ENCODE measurements at places on chromosomes 16 and 17.

GRCh38 chr17:4449736-4450135, 16.0 kb downstream of the SPNS3 start:
- no peak for DNase-seq

DNA sequence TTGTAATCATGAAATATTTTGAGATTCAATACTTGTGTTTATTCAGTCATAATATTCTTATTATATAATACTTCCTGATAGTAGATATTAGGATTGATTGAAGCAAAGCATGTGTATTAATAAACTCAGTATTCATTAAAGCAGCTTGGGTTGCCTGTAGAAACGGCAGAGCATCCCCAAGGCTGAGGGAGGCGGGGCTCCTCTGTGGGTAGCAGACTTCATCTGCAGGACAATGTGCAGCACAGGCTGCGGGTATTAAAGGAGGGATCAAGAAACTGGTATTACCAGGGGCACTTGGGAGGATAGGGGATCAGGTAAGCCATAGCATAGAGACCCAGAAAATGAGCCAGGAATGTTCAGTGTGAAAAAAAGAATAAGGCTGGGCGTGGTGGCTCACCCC, 213.6 kb downstream of the PRKCA start:
- no peak for DNase-seq

DNA sequence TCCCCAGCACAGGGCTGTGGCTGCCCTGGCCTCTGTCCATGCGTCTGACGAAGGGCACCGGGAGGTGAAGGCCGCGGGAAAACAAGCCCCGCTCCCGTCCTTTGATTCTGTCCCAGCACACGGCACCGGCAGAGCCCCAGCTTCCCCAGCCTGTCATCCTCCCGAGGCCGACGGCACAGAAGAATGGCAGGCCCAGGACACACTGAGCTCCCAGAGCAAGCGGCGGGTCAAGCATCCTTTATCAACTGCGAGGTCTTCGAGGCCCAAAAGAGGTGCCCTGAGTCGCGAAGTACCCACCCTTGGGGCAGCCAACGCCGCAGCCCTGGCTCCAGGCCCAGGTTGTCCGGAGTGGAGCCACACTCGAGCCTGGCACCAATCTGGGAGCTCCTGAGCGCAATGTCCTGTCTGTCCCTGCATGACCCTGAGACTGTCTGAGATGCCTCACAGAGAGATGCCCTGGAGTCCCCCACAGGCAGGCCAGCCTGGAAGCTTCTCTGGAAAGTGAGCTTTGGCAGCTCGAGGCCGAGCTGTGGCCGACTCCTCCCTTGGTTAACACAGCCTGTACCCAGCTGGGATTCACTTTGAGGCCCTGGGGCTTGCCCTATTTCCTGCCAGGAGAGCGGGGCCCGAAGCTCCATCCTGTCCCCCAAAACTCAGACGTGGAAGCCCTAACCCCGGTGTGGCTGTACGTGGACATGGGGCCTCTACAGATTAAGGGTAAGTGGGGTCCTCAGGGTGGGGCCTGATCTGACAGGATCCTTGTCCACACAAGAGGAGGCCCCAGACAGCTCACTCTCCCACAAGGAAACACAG, 23.3 kb downstream of the SLC7A5 start:
- no peak for DNase-seq

DNA sequence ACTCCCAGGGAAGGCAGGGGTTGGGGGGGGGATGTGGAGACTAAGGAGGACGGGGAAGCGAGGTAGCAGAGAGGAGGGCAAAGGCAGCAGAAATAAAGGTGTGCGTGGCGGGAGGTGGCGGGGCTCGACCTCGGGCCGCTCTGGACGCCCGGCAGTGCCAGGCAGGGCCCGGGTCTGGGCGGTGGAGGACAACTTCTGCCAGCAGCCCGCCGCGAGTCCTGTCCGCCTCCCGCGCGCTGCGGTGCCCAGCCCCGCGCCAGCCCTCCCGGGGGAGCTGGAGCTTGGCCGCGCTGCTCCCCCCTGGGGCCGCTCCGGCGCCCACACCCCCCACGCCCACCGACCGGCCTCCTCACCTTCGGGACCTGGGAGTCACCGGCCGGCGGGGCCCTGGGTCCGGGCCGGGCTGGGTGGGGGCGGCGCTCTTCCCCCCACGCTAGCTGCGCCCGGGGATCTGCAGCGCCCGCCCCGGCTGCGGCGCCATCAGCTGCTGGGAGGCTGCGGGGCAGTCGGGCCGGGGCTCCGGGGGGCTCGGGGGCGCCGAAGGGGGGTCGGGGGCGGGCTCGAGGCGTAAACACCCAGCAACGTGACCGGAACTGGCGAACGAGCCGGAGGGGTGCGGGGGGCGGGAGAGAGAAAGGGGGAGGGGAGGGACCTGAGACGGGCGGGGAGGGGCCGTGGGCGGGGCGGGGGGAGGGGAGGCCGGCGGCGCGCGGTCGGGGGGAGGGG, at the start of gene CCDC92B:
TSS of gene CCDC92B (minus strand) at position 595 of the 726 bp plus-strand sequence. CDS start 14,507 bp downstream, outside the sequence.
- no peak for DNase-seq

DNA sequence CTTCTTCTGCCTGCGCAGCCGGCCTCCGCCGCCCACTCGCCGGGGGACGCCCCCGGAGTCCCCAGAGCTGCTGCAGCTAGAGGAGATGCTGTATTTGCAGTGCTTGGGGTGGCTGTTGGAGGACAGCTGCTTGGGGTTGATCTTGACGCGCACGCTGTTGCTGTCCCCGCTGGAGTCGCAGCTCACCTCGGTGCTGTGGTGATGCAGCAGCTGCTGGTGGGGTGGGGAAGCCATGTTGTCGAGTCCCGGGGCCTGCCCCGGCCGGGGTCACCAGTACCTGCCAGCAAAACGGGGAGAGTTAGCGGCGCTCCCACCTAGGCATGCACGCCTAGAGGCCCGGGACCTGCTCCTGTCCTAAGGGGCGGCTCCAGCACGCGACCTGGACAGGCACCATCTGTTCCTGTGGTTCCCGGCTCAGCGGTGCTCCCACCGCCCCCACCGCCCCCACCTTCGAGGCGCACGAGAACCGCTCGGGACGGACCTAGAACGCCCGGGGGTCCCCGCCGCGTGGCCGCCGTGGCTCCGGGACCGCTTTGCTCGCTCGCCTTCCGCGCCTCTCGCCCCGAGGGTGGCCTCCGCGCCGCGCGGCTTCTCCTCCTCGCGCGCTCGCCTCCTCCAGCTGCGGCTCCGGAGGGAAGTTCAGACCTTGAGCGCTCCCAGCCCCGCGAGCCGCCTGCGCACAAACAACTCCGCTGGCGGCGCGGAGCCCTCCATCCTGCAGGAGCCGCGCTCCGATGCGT, 863 bp downstream of the ADCY9 start:
- DNase-seq: peak; percentile 34

DNA sequence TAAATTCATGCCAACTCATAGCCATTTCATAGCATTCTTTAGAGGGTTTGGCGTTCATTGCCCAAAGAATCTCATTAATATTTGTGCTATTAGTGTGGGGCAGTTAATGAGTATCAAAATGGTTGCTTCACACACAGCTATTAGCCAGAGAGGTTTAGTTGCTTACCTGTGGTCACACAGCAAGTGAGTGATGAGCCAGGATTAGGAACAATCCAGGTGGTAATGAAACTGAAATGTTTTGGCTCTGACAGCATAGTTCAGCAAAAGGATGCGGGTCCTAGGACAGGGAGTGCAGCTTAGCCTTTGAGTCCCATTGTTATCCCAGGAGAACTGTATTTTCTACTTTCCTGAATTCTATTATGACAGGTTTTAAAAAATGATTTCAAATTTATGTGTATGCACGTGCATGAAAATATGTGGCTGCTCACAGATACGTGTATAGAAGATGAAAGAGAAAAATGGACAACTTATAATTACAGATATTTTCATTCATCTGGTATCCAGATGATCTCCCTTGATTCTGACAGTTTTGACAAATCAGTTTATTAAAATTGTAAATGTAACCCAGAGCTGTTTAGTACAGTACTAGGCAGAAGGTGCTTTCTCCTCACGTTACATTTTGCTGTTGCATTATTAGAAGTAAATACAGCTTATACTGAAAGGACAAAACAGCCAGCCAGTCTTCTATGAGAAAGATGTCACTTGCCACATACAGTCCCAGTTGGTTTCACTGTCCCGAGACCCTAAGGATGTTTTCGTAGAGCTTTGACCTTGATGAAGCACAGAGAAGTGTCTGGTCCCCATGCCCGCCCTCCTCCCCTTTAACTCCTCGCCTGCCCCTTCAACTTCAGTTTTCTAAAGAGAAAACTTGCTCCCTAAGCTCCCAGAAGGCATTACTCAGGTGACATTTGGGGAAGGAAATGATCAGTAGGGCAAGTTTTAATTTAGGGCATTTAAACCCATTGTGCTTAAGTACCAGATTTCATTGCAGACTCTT, 99.8 kb upstream of the TBX2 start:
- DNase-seq: no peak
